Muscle of leg (tissue), 16 donors: ENCODE measurements at places on chromosomes 2 and 18. TPM values are rescaled to one million over a fixed set of nuclear protein-coding genes. Genes with fewer than 3 reads are reported as not detected.

DNA sequence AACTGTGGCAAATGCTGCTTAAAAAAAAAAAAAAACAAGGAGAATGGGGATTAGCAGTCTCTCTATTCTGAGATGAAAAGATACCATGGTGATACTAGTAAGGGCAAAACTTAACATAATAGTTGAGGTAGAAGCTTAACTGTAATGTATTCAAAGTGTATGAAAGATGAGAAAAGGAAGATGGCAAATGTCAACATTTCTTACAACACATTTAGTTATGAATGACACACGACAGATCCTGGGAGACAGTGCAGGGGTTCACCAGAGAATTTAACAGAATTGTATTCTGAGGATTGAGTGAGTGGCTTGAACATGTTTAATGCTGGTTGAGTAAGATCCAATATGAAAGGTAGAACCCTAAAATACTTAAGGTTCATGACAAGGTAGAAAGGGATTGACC is 52.7 kb downstream of the CUL3 start:
- no peak overlapping the region for H3K4me3 ChIP-seq
- no peaks in the 10 kb centered on the region for H3K4me1 ChIP-seq
- peaks cover 14% of the 10 kb centered on the region for H3K36me3 ChIP-seq
- no peak overlapping the region for H3K27ac ChIP-seq
- no peaks in the 10 kb centered on the region for H3K27me3 ChIP-seq

DNA sequence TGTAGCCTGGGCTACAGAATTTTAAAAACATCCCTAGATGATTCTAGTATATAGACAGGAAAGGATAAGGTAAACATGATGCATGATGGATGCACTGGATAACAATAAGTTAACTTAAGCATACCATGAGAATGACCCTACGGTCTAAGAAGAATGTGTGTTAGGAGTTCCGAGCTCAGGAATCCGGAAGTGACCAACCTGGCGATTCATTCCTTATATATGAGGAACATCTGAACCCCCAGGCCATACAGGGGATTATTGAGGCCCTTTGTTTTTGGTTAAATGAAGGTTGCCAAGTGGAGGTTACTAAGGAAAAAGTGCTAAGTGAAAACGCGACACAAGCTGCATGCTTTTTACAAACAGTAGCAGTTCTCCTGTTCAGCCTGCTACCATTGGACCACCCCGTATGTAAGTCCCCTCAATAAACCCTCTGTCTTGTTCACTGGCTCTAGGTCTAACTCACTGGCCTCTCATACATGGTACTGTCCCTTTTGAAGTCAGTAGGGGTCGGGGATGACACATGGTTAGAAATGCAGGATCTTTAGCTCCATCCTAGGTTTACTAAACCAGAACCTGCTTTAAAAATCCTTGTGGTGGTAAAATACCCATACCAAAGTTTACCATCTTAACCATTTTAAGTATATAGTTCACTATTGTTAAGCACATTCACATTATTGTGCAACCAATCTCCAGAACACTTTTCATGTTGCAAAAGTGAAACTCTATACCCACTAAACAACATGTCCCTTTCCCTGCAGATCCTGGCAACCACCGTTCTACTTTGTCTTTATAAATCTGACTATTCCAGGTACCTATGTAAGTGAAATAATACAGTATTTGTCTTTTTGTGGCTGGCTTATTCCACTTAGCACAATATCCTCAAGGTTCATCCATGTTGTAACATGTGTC is 111.0 kb upstream of the MAP4K3 start:
- H3K36me3 ChIP-seq: no peaks in the 10 kb centered on the region
- H3K27ac ChIP-seq: no peak overlapping the region
- no peaks in the 10 kb centered on the region for H3K4me1 ChIP-seq

DNA sequence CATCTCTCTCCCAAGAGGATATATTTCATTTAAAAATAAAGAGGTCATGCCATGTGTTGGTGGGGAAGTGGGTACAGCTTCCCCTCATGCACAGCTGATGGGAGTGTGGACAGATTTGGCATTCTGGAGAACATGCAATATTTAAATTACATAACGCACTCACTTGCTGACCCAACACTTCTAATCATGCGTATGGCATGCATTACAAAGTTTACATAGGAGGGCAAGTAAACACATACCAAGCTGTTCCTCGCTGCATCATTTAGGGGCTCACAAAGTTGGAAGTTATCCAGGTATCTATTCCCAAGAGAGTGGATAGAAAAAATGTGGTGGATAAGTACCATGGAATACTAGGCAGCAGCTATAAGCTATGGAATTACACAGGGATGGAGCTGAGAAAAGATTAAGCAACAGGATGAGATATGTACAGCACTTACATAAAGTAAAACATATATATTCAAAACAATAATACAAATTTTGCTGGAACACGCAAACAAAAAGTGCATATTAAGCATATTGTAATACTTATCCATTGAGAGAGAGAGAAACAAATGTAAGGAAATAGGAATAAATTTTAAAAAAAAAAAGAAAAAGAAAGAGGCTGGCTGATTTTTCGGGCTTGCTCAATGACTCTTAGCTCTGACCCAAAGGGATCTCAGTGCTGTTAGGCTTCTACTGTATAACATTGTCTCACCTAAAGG is 11.0 kb downstream of the CYP1B1 start:
- peaks cover 6% of the 10 kb centered on the region for H3K4me1 ChIP-seq
- H3K4me3 ChIP-seq: no peak overlapping the region
- no peak for DNase-seq
- peak overlapping the region; percentile 45 for H3K27ac ChIP-seq

CYTIP gene
- polyA plus RNA-seq: 1.2 TPM

WDPCP gene
- 8.5 TPM for polyA plus RNA-seq

DNA sequence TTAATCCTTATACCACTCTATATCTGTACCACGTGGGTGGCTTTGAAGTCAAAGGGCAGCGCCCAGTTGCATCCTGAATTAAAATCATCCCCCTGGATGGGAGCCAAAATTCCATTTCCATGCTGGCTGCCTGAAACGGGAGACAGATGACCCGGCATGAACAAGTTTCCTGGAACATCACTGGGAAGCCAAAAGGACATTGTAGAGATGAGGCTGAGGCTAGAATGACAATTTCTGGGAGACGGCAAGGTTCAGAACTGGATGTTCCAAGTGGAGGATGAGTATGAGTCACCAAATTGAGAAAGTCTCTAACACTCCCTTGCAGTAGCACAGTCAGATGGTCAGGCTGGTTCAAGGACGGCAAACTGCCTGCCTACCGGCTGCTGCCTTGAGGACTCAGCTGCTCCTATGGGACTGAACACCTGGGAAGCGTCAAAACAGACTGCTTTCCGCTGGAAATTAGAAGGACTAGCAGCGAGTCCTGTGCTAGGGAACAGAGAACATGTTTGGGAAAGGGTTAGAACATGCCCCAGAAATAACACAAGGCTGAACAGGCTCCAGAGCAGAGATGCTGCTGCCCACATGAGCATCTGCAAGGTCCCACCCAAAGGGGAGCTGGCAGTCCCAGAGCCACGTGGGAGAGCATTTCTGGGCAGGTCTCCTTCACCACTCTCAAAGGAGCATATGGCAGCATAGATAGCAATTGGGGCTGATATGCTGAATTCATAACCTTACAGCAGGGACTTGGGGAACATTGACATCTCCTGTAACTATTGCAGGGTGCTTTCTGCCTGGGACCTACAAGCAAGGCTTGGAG is 32.0 kb downstream of the YPEL5 start:
- H3K27ac ChIP-seq: no peak overlapping the region
- H3K4me3 ChIP-seq: no peak overlapping the region
- peak; percentile 46 for DNase-seq
- peaks cover 10% of the 10 kb centered on the region for H3K4me1 ChIP-seq
- no peaks in the 10 kb centered on the region for H3K27me3 ChIP-seq

DNA sequence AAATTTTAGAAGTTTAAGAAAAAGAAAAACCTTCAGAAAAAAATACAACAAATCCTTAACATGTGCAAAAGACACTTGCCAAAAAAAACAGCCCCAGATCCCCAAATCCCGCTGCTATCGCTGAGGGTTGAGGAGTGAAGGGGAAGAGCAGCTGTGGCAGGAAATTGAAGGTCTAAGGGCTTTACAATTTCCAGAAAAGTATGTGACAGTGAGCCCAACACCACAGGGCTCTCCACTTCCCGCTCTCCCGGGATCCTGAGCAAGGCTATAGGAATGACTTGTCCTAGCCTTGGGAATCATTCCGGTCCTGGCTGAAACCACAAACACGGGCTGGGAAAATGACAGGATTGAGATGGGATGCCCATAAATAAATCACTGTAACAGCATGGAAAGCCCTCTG is 191.4 kb downstream of the TMEM163 start:
- peak; percentile 77 for DNase-seq
- no peaks in the 10 kb centered on the region for H3K36me3 ChIP-seq
- H3K27ac ChIP-seq: peak overlapping the region; percentile 4
- H3K4me1 ChIP-seq: peaks cover 3% of the 10 kb centered on the region
- no peak overlapping the region for H3K4me3 ChIP-seq
- H3K27me3 ChIP-seq: no peaks in the 10 kb centered on the region

DNA sequence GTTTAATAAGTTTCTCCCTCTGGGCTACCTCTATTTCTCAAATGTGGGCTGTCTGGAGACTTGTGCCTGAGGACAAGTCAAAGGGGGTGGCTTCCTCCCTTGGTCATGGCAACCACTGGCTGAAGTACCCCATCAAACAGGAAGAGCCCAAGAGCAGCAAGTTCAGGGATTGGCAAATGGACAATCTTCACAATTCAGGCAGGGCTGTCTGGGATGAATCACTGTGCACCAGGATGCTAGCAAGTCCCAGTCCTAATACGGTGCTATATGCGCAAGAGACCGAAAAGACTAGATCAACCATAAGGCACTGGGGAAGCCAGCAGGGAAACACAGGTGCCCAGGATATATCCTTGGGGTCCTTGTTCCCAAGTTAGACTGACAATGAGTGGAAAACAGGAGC is 75.5 kb downstream of the ANTXR1 start:
- H3K4me1 ChIP-seq: peaks cover 2% of the 10 kb centered on the region
- no peak overlapping the region for H3K4me3 ChIP-seq
- H3K36me3 ChIP-seq: peaks cover 54% of the 10 kb centered on the region
- H3K27me3 ChIP-seq: no peaks in the 10 kb centered on the region

DNA sequence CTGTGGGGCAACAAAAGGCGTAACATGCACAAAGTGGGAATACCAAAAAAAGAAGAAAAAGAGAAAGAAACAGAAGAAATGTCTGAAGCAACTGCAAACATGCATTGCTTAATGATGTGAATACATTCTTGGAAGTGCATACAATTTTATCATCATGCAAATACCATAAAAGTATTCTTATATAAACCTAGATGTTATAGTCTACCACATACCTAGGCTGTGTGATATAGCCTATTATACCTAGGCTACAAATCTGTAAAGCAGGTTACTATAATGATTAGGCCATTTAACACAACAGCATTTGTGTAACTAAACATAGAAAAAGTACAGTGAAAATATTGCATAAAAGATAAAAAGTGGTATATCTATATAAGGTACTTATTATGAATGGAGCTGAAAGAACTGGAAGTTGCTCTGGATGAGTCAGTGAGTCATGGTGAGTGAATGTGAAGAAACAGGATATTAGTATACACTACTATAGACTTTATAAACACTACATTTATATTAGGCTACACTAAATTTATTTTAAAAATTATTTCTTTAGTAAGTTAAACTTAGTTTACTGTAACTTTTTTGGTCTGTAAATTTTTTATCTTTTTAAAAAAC is 319.4 kb upstream of the KCNH7 start:
- H3K4me3 ChIP-seq: no peak overlapping the region
- no peak for DNase-seq
- H3K27me3 ChIP-seq: no peaks in the 10 kb centered on the region
- no peaks in the 10 kb centered on the region for H3K36me3 ChIP-seq

DNA sequence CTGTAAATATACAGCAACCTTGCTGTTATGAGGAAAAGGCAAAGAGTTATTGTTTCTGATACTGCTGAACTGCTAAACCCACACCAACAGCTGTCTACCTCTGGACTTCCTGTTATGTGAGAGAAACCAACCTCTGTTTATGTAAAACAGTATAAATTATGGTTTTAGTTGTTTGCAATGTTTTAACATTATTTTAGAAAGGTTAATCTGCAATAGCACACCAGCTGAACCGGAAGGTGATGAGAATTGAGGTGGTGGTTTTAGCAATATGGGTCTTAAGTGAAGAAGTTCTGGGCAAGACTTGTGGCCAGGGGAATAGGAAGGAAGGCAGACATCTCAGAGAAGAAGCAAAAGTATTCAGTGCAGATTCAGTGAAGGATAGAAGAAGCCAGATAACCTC is 237.8 kb downstream of the PLCL1 start:
- DNase-seq: no peak
- H3K27me3 ChIP-seq: no peaks in the 10 kb centered on the region
- H3K27ac ChIP-seq: no peak overlapping the region
- no peaks in the 10 kb centered on the region for H3K4me1 ChIP-seq

DNA sequence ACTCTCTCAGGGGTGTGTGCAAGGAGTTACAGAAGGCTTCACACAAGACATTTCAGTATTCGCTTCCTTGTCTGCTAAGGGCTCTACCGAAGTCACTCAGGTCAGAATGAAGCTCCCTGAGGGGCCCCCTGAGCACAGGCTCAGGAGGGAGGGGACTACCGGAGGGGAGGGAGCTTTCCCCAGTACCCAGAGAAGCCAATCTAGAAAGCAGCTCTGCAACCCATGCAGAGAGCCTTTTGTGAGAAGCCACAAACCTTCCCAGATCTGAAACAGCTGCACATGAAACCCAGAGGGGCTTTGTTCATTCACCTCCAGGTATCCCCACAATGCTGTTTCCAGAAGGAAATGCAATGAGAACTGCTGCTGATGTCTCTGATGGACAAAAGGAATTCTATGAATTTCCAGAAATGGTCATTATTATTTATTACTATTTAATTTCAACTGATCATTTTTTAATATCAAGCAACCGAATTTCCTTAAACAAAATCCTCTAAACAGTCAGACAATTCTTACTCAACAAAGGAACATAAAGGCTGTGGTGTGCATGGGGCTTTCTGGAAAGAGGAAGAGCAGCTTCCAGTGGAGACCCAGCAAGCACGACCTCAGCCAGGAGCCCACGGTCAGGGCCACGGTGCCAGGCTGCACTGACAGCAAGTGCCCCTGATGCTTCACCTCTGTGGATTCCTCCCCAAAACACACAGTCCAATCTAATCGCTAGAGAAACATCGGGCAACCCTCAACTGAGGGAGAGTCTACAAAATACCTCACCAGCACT is 42.0 kb downstream of the NDUFA10 start:
- no peak for DNase-seq
- no peak overlapping the region for H3K27ac ChIP-seq

GRCh38 chr18:30056528-30056927 is 986.0 kb downstream of the DSC3 start:
- no peaks in the 10 kb centered on the region for H3K36me3 ChIP-seq
- H3K27ac ChIP-seq: no peak overlapping the region
- H3K4me3 ChIP-seq: no peak overlapping the region

RFTN2 gene
- polyA plus RNA-seq: 15.5 TPM

DNA sequence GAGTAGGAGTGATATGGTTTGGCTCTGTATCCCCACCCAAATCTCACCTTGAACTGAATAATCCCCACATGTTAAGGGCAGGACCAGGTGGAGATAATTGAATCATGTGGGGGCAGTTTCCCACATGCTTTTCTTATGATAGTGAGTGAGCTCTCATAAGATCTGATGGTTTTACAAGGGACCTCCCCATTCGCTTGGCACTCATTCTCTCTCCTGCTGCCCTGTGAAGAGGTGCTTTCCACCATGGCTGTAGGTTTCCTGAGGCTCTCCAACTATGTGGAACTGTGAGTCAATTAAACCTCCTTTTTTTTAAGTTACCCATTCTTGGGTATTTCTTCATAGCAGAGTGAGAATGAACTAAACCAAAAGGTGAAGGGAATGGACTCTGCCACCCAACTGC is 207.5 kb downstream of the LOXHD1 start:
- H3K27ac ChIP-seq: no peak overlapping the region
- H3K36me3 ChIP-seq: peaks cover 41% of the 10 kb centered on the region
- no peaks in the 10 kb centered on the region for H3K27me3 ChIP-seq
- DNase-seq: no peak
- H3K4me1 ChIP-seq: peaks cover 1% of the 10 kb centered on the region

CFAP65 gene
- not detected for polyA plus RNA-seq
